ENCODE measurements at places on chromosomes 7 and 10.

GRCh38 chr7:152193880-152194279 lies 168.4 kb downstream of the GALNT11 start:
- no peak for DNase-seq

DNA sequence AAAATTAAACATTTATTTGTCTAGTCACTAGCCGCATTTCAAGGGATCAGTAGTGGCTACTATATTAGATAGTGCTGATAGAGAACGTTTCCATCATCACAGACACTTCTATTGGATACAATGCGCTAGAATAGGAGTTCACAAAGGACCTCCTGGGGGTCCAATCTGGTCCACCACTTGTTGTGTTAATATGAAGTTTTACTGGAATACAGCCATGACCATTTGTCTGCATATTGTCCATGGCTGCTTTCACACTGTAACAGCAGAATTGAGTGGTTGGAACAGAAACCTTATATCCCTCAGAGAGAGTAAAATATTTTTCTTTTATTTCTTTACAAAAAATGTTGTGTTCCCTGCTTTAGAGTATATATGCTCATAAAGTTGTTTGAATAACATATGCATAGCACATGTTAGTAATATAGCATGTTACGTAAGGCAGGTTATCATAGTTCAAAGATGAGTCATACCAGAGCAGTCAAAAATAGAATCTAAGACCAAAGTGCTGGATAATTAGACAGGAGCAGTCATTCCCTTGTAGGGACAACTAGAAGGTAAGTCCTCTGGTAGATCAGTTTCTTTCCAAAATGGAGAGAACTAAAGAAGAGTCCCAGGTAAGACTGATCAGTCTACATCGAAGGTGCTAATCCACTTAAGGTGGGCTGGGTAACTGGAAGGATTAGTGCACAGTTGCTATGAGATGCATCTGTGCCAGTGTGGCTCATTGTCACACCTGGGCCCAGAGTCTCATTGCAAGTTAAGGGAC lies 14.9 kb downstream of the BZW2 start:
- no peak for DNase-seq

- DNase-seq = peak; percentile 5
These were observed at the start of gene CLDN15 for GRCh38 chr7:101237206-101238067. CLDN15 (minus strand) TSS chr7:101237802; CDS start chr7:101237581, 221 bp downstream.

- no peak for DNase-seq
These were observed 170.4 kb downstream of the WNT2 start for GRCh38 chr7:117152213-117153007.

GRCh38 chr7:131124001-131124629 lies 203.6 kb upstream of the MKLN1 start:
- no peak for DNase-seq

DNA sequence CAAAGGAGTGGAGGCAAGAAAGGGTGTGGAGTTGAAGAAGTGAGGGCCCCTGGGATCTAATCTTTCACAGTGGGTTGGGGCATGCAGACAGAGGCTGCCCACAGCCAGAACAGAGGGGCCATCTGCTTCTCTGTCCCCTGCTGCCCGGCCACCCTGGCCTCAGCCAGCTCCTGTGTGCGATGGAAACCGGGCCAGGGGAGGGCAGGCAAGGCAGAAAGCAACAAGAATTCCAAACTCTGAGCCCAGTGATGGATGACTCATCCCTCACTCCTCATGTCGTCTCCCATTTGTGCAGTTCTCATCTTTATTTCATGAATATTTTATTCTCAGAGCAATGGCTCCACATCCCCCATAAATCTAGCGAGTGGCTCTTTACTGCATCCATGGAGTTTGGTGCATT lies 757.1 kb downstream of the GRID1 start:
- DNase-seq = no peak

DNA sequence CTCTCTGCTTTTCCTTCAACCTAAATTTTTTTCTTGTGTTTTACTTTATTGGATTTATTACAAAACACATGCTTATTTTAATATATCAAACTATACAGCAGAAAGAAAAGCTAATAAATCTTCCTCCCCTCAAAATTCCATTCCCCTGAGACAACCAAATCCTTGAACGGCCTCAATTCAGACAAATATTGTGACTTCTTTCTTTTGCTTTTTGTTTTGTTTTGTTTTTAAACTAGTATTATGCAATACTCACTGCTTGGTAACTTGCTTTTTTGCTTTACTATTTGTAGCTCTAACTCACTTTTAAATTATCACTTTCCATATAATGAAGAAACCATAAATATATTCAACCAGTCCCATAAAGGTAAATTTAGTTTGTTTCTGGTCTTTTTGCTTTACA lies 59.4 kb upstream of the CDK1 start:
- no peak for DNase-seq

DNA sequence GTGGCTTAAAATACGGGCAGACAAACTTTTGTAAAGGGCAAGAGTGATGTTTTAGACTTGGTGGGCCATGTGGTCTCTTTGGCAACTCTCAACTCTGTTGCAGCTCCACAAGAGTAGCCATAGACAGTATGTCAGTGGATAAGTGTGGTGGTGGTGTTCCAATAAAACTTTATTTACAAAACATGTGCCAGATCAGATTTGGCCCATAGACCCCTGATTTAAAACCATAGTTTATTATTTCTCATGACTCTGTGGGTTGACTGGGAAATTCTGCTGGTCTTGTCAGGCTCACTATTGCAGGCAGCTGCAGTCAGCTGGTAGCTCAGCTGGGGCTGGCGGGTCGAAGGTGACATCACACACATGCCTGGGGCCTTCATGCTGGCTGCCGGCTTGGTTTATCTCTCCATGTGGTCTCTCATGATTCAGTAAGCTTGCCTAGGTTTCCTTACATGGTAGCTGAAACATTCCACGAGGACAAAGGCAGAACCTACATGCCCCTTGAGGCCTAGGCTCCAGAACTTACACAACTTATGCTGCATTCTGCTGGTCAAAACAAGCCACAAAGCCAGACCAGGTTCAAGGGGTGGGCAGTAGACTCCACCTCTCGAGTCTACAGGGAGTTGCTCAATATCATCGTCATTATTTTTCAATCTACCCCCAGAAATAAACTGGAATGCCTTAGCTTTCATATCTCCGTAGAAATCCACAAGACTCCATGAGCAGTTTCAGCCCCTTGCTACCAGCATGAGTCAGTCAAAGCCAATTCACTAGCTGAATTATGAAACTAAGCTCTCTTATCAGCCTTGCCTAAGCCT lies 245.7 kb downstream of the WDR11 start:
- DNase-seq = no peak

GRCh38 chr7:37970211-37970610 lies 49.8 kb downstream of the EPDR1 start:
- DNase-seq = no peak

GRCh38 chr7:332646-333392 lies 42.8 kb downstream of the FOXL3 start:
- DNase-seq = peak; percentile 25

DNA sequence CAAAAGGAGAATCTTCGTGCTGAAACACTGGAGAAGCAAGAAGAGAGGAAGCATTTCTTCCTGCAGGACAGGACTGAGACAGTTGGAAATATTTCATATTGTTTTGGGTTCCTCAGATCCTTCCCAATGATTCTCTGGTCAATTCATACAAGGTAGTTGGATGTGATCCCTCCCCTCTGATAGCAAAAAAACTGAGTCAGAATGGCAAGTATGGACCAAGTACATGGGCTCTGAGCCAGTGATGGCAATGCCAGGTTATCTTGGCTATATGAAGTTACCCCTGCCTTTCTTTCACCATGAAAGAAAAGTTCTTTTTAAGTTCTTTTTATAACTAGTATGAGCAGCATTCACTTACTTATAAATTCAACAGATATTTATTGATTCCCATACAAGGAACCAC lies 124.4 kb upstream of the PTPRZ1 start:
- no peak for DNase-seq

DNA sequence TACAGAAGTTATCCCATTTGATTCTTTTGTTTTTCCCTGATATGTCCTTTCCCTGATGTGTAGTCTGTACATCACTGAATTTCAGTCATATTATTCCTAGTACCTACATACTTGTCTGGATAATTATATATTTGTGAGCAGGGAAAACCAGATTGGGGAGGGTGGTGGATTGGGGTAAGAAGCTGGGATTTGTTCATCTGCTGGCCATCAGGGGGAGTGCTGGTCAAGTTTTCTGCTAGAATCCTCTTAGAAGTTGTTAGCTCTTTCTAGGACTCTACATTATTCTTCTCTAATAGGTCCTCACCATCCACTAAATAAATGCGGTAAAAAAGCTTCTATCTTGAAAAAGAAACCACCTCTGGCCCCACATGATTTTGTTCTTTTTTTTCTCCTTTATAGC lies 232.7 kb upstream of the TAC1 start:
- peak; percentile 36 for DNase-seq

DNA sequence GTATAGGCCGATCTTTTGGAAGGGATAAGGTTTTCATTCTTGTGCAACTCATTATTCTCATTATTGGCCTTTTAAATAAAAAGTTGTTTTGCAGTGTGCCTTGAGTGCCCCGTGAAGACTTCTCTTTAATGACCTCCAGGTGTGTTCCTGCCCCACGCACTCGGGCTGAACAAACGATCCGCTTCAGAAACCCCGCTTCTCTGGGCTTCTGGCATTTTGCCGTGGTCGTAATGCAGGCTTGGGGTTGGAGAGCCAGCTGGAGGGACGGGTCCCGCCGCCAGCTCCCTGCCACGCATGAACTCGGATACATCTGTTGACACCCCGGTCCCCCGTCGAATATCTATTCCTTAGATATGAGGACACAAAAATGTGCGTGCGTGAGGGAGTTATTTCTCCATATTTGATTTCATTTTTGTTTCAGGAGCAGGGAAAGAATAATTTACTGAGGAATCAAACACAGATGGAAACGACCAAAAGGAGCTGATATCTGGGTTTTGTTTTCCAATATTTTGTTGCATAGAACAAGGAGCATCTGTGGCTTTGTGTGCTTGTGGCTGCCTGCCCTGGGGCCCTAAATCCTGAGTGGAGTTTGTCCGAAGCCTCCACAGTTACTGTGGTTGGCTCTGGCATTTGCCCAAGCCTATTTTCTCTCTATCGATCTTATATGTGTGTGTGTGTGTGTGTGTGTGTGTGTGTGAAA lies 17.0 kb upstream of the TTYH3 start:
- no peak for DNase-seq

- DNase-seq = no peak
These were observed 20.1 kb downstream of the LRRC20 start for GRCh38 chr10:70362328-70362727.

GRCh38 chr10:78584681-78585080 lies 484.1 kb upstream of the ZMIZ1 start:
- DNase-seq = no peak

GRCh38 chr7:155860840-155861479 lies 48.7 kb upstream of the SHH start:
- DNase-seq = no peak

GRCh38 chr10:126042354-126042753 lies 146.0 kb downstream of the FANK1 start:
- no peak for DNase-seq

- DNase-seq = no peak
These were observed 59.7 kb upstream of the AGMO start for GRCh38 chr7:15621468-15621867.

DNA sequence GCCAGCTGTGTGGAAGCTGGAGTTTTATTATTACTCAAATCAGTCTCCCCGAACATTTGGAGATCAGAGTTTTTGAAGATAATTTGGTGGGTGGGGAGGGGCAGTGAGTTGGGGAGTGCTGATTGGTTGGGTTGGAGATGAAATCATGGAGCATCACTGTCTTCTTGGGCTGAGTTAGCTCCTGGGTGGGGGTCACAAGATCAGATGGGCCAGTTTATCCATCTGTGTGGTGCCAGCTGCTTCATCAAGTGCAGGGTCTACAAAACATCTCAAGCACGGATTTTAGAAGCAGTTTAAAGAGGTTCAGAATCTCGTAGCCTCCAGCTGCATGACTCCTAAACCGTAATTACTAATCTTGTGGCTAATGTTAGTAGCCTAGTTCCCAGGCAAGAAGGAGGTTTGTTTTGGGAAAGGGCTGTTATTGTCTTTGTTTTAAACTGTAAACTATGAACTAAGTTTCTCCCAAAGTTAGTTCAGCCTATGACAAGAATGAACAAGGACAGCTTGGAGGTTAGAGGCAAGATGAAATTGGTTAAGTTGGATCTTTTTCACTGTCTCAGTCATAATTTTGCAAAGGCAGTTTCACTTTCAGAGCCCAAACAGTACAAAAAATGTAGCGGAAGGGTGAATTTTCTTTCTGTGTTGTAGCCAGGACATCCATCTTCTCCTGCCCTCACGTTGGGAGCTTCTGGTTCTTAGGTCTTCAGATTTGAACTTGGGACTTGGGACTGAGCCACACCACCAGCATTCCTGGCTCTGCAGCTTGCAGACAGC lies 43.1 kb downstream of the KLF6 start:
- no peak for DNase-seq

GRCh38 chr10:70991140-70992124 lies 103.1 kb upstream of the PCBD1 start:
- DNase-seq = peak; percentile 13
